Naive thymus-derived CD4-positive, alpha-beta T cell (primary cell): ENCODE measurements at places on chromosomes 2 and 18. TPM values are rescaled to one million over a fixed set of nuclear protein-coding genes. Genes with fewer than 3 reads are reported as not detected.

DNA sequence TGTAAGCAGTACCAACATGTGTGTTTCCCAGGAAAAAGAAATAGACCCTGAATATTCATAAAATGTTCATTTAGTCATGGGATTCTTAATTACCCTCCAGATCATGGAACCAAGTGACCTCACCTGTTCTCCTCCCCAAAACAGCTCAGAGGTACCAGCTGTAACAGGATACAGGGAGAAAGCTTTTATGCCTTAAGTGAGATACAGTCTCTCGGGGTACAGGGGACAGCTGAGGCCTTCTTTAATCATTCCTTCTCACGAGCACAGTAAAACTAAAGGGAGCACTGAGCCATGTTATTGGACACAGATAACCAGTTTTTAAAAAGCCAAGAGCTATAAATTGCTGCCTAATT is 16.6 kb downstream of the EPHA4 start:
- no peak for DNase-seq

- DNase-seq, result no peak
Measured at GRCh38 chr2:136013955-136014354, 28.5 kb upstream of the DARS1 start.

DNA sequence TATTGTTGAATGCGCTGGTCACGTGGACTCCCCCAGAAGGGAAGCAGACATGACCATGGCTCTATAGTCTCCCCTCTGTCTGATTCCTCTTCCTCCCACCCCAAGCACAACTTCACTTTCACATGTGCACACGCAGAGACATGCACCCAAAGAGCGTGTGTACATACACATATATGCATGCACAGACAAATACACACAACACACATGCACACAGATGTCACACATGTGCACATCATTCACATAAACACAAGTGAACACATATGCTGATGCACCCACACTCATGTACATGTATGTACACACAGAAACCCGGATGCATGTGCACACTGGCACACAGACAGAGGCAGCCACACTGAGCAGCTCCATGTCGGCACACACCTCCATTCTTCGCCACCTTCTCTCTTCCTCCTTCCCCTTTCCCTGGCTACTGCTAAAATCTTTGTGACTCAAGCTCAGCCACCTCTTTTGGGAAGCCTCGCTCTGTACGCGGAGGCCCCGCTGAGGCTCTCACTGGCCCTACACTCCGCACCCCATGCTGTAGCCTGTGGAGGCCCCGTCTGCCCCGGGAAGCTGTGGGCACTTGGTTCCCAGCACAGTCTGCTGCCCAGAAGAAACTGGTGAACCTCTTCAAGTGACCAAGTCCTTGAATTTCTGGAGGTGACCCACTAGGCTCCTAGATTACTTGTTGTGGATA is 101.6 kb upstream of the TEX51 start:
- no peak for DNase-seq

DNA sequence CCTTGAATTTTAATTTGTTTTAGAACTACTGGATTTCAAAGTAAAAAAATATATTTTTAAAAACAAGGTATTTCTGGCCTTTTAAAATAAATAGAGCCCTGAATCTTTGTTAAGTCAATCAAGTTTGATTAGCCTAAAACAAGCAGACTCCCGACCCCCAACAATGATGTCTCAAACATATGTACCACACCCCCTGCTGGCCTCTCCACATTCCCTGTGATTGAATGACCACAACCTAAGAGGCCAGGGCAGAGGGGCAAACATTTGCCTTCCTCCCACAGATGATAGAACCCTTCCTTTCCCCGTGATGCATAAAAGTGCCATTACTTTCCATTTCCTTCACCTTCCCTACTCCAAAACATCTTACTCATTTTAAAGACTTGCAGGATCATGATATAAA is 130.9 kb downstream of the STK39 start:
- no peak for DNase-seq

GRCh38 chr2:223788826-223789225 is 48.6 kb downstream of the AP1S3 start:
- DNase-seq, result no peak

GRCh38 chr18:13382366-13382953 is 163.9 kb downstream of the LDLRAD4 start:
- peak; percentile 85 for DNase-seq

- no peak for DNase-seq
Measured at GRCh38 chr2:59947209-59947608, 606.2 kb downstream of the BCL11A start.

The CRYGD gene
- polyA plus RNA-seq, result not detected

The ACADL gene
- not detected for polyA plus RNA-seq

GRCh38 chr18:48884771-48885170 is 66.0 kb downstream of the SMAD7 start:
- DNase-seq, result no peak

DNA sequence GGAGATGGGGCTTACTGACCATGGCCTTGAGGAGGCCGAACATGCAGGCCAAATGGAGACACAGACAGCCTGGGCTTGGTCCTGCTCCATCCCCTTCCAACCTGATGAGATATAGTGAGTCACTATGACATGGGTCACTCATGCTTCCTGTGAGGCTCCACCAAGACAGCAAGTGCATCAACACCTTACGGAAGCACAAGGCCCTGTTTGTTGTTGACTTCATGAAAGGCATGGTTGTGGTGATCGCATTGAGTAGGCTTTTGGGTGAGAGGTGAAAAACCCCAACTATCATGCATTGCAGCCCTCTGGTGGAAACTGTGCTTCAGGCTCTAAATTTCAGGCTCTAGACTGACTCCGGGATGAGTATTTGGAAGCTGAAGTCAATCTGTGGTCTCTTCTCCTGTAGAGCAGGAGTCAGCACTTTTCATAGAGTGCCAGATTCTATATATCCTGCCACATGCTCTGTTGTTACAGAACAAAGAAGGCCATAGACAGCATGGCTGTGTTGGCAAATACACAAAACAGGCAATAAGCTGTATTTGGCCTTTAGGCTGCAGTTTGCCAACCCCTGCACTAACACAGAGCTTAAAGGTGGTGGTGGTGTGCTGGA is 10.1 kb downstream of the IL37 start:
- DNase-seq, result no peak

DNA sequence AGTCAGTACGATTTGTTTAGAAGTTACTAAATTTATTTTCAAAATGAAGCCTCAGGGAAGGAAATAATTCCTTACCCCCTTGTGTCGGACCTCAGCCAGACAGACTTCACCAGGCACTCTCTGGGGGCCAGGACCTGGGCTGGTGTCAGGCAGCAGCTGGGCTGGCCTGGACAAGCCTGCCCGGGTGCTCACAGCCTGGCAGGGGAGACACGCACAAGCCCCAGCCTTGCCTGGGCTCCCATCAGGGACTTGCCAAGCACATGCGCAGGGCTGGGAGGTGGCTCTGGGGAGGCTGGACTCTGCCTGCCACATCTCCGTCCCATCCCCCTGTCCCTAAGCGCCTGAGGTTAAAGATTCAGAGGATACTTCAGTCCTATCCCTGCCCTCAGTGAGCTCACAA is 56.8 kb upstream of the HS6ST1 start:
- no peak for DNase-seq

The CNTNAP5 gene
- polyA plus RNA-seq, result not detected

- no peak for DNase-seq
Measured at GRCh38 chr2:1594123-1594372, 150.3 kb downstream of the PXDN start.

DNA sequence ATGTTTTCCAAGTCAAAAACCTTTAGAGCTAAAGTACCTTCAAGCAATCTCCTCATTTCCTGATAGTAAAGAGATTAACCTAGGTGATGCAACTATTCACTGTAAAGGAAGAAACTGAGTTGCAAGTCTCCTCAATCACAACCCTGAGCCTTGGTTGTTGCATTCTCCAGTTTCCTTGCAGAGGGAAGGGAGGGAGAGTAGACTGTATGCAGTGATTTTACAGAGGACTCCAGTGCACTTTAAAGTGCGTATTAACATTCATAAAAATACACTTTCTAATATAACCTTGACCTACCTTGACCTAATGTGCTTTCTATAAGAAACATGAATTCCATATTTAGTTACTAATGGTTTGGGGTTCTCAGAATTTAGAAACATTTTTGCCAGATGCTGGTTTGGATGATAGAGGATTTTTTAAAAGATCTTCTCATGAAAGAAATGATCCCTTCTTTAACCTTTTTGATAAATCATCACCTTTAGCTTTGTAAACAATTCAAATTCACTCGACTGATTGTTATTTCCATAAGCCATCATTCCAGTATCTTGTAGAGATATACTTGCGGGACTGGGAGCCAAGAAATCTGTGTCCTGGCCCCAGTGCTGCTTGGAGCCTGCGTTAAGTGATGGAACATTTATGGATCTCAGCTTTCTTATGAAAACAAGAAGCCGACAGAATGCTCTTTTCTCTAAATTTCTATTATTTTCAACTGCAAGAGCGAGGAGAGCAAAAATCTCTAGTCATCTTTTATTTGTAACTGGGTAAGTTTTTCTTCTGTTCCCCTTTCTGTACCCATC is 228.3 kb downstream of the ZNF521 start:
- no peak for DNase-seq

- no peak for DNase-seq
Measured at GRCh38 chr2:241680827-241681599, 5.6 kb downstream of the DTYMK start.

DNA sequence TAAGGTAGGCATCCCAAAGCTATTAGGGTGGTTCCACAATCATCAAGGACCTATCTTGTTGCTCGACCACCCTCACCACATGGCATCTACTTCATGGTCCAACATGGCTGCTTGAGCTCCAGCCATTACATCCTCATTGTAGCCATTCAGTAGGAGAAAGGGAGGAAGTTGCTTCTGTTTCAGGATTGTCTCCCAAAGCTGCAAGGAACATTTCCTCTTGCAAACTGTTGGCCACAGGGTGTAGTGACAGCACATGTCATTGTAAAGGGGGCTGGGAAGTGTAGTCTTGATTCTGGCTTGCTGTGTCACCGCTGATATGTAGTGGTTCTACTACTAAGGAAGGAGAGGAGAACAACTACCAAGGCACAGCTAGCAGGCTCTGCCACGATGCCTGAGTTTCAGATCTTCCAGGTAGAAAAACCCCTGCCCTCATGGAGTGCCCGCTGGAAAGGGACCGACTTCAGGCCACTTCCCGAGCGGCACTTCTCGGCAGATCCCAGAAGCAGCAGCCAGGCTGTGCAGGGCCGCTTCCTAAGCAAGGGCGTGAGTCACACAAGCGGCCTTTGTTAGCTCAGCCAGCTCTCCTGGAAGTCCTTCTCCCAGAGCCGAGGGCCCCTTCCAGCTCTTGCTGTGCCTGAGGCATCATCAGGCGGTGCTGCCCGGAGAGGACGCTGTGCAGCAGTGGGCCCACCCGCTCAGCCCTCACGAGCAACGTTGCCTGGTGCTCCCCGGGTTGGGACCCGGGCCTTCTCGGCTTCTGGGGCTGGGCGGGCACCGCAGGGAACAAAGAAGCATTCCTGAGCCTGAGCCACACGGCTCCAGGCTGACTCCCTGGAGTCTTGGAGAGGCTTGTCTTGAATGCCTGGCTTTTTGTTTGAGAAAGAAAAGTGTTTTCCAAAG is 58.2 kb downstream of the HS6ST1 start:
- DNase-seq, result no peak

- DNase-seq, result no peak
Measured at GRCh38 chr2:195514365-195514764, 142.7 kb upstream of the SLC39A10 start.

- DNase-seq, result no peak
Measured at GRCh38 chr2:98381494-98381893, 35.2 kb downstream of the CNGA3 start.

- DNase-seq, result no peak
Measured at GRCh38 chr2:227150222-227150936, 13.6 kb downstream of the COL4A4 start.

The ANKRD30BL gene
- not detected for polyA plus RNA-seq

DNA sequence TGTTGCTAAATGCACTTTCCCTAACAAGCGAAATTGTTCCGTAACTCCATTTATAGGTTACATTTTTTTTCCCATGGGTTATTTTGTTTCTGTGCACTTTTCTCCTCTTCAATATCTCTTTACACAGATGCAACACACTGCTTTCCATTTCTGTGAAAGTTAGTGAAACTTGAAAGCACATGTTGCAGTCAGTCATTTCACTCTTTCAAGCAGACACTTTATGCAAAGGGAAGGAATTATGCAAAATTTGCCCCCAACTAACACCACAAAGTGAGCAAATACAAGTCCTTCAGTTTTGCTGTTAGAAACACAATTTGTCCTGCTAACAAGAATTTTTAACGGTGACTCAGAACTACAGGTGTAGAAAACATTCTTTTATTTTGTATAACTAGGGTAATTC is 124.8 kb downstream of the PTH2R start:
- no peak for DNase-seq

DNA sequence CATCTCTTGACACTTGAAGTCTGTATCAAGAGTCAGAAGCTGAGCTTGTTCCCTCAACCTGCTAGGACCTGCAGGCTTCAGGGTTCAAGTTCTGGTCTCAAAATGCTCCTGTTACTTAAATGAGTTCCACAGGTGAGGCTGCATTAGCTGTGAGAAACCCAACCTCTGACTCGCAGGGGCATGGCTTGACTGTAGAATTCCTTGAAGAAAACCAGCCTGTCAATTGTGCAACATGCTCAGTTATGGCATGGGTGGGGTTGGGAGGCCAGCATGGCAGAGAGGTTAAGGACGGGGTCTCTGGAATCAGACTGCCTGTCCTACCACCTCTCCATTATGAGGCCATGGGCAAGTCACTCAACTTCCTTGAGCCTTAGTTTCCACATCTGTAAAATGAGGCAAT is 235.8 kb downstream of the EN1 start:
- DNase-seq, result no peak

- no peak for DNase-seq
Measured at GRCh38 chr2:234994438-234995321, 42.9 kb downstream of the SH3BP4 start.

- DNase-seq, result no peak
Measured at GRCh38 chr2:27856386-27856785, 33.8 kb downstream of the RBKS start.

DNA sequence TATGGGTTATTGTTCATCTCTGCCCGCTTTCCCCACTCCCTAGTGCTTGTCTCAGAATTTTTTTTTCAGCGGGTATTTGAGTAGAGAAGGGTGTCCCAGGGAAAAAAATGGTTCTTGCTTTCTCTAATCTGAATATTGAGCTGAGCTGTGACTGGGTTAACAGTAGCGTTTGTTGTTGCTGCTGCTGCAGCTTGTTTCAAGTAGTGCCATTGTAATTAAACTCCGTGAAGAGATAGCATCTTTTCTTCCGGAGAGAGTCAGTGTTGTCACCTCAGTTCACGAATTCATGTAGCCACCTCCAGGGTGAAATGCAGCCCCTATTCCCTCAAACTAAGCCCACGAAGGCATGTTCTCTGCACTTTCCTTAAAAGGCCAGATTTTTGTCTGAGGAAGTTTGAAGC is 1.5 kb upstream of the AAK1 start:
- DNase-seq, result peak; percentile 76

DNA sequence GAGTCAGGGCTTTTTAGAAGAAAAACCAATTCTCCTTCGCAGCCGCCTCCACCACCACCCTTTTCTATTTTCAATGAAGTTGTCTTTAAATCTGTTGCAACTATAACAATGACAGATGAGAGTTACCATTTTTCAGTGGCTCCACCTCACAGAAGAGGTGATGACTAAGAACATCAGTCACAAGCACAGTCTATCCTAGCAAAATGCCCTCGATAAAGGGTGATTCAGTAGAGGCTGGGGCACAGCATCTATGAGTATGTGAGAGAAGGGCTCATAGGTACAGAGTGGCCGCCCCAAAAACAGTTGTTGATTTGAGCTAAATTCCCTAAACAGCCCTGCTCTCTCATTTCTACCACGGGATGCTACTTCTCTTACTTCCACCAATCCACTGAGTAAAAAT is 310.8 kb upstream of the MGAT5 start:
- DNase-seq, result no peak
